ENCODE measurements at places on chromosomes 2 and 18.

DNA sequence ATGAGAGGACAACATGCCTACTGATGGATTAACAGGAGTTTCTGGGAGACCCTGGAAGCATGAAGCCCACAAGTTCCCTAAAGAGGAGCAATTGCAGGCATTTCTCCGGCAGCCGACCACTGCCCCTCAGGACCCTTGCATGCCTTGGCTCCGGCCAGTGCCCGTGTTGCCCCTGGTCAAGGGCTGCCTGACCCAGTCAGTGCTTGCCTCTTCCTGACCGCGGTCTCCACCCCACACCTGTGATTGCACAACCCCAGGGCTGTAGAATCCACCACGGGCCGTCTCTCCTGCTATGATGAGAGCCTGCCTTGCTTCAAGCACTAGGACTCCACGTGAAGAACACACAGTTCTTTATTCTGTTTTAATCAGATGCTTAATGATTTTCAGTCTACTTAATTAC, 127.5 kb downstream of the GLI2 start:
- no peak for DNase-seq

DNA sequence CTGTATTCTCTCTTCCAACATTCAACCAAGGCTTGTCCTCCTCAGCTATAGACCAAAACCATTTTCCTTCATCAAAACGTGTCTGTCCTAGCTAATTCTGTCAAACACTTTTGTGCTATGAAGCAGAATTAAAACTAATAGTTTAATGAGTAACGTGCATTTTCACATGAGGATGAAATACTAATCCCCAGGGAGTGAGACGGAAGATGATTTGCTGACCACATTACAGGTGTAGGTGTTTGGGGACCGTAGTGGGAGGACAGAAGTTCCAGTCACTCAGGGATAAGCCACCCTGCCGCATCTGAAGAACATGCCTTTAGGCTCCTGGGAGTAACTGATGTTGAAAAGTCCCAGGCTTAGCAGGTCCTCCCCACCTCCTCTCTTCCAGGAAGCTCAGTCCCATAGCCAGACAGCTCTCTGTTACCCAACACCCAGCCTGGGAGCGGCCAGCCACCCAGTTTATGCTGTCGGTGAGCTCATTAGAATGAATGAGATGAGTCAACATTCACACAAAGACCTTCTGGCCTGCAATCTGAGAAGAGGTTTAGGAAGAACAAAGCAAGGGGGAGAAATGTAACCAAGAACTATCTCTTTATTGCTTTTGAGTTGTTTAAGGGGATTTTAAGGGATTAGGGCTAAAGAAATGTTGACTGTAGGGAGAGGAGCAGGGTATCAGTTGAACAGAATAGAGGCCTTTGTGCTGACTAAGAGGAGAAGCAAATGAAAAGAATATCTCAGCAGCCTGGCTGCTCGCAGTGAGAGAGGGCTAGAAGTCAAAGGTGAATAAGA, 122.5 kb downstream of the FOXI3 start:
- no peak for DNase-seq

- DNase-seq: no peak
Measured at GRCh38 chr18:69895066-69896047, 52.3 kb downstream of the CD226 start.

GRCh38 chr2:170716851-170717598, 1.9 kb downstream of the SP5 start:
- no peak for DNase-seq

- DNase-seq: no peak
Measured at GRCh38 chr18:35808796-35809195, 163.7 kb upstream of the RMP24 start.

DNA sequence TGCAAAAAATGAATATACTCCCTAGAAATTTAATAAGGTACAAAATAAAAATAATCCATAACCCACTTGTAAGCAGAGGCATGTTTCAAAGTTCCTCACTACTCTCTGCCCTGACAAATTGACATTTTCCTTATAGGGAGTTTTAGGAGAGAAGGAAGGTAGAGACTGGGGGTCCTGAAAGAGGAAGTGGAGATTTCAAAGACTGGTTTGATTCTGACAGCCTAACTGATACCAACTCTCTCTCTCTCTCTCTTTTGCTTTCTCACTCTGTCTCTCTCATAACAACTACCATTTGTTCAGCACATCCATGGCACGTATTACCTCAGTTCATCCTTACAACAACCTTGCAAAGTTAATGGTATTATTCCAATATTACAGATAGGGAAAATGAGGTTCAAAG, 18.6 kb downstream of the FZD7 start:
- DNase-seq: no peak

GRCh38 chr18:45208164-45208563, 407.1 kb upstream of the SLC14A2 start:
- no peak for DNase-seq

DNA sequence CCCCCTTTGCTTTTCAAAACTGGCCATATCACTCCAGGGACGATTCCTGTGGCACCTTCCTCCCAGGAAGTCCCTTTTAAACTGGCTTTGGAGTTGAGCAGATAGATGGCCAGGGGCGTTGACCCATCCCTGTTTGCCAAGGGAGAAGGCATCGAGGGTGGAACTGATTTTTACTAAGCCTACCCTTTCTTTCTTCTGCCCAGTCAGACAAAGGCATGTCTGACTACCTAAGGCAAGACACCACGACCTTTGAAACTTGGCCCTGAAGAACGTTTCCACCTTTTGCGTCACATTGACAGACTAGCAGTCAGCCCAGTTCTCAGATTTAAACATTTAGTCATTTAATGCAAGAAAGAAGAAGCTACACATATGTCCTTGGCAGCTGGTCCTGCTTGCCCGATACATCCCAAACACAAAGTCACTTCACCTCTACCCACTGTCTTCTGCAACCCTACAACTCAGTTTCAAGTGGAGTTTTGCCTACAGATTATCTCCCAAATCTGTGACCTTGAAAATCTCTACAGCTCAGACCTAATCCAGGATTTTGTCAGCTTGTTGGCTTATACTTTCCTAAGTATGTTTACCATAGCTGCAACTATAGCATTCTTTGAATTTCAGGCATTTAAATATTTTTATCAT, 102.2 kb upstream of the IL1R2 start:
- no peak for DNase-seq

DNA sequence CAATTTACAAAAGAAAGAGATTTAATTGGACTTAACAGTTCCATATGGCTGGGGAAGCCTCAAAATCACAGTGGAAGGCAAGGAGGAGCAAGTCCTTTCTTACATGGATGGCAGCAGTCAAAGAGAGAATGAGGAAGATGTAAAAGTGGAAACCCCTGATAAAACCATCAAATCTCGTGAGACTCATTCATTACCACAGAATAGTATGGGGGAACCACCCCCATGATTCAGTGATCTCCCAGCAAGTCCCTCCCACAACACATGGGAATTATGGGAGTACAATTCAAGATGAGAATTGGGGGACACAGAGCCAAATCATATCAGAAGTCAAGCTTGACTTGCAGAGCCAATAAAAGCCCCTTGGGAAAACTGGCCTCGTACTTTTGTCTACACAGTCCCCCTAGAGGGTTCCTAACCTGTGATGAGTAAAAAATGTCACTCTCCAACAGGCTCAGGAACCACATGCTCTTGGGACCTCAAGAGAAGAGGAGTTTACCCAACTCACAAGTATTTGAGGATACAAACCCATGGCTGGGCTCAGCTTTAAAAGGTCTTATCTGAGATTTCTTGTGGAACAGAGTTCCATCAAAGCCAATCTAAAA, 11.2 kb upstream of the INPP4A start:
- no peak for DNase-seq
